ENCODE measurements at places on chromosomes 5 and 9. TPM values are rescaled to one million over a fixed set of nuclear protein-coding genes. Genes with fewer than 3 reads are reported as not detected.

- no peak for DNase-seq
- H3K27me3 ChIP-seq: no peaks in the 10 kb centered on the region
- H3K36me3 ChIP-seq: peaks cover 32% of the 10 kb centered on the region
- no peak overlapping the region for H3K4me3 ChIP-seq
Measured at GRCh38 chr9:33311953-33312352, 21.6 kb downstream of the NFX1 start.

DNA sequence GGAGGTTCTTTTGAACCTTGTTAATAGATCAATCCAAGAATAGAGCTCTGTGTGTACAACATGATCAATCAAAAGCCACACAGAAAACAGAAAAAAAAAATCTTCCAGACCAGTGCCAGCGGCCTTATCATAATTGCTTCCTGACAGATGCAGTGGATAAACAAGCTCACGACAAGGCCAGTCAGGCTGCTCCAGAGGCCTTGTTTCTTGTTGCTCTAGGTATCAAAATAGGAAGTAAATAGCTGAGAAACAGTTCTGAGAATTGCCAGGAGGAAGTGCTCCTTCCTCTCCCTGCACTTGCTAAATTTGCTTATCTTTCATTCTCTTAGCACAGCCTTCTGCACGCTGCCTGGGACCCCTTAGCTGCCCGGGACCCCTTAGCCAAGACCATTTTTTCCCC, 199.0 kb upstream of the TARS1 start:
- no peak overlapping the region for H3K4me3 ChIP-seq
- H3K27me3 ChIP-seq: no peaks in the 10 kb centered on the region
- H3K4me1 ChIP-seq: peaks cover 18% of the 10 kb centered on the region
- DNase-seq: no peak
- no peaks in the 10 kb centered on the region for H3K36me3 ChIP-seq

DNA sequence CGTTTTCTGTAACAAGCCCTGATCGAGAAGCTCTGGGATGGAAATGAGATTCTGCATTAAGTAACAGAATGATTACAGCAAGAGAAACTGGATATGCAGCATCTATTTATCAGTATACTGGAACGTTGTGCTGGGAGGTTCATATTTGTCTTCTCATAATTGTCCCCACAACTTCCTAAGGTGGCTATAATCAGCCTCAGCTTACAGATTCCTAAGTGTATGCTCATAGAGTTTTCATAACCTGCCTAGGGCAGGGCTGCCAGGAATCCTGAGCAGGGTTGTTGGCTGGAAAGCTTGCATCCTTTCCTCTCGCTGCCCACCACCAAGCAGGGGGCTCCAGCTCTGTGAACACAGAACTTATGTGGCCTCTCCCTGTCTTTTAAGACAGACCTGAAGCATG, 70.2 kb downstream of the FNBP1 start:
- peaks cover 10% of the 10 kb centered on the region for H3K36me3 ChIP-seq
- DNase-seq: no peak
- H3K4me3 ChIP-seq: no peak overlapping the region
- H3K4me1 ChIP-seq: peaks cover 7% of the 10 kb centered on the region
- H3K27ac ChIP-seq: no peak overlapping the region

DNA sequence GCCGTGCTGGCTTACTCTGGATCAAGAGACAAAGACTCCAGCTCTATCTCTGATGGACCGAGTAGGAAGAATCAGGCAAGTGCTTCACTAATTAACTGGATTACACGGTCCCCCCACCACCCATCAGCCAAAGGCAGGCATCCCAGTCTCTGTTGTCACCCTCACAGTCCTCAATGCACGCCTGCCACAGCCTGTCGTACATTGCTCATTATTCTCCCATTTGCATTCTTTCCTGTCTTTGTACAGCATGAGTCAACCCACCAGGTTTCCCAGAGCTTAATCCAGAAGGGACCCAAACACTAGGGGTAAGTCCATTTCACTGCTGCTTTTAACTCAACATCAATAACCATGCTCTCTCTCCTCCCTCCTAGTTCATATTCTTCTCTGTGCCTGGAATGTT, 44.4 kb downstream of the PCA3 start:
- no peak overlapping the region for H3K27ac ChIP-seq
- no peaks in the 10 kb centered on the region for H3K36me3 ChIP-seq
- peaks cover 36% of the 10 kb centered on the region for H3K27me3 ChIP-seq
- peaks cover 9% of the 10 kb centered on the region for H3K4me1 ChIP-seq

- peaks cover 84% of the 10 kb centered on the region for H3K27me3 ChIP-seq
- no peak overlapping the region for H3K27ac ChIP-seq
- DNase-seq: no peak
- peaks cover 5% of the 10 kb centered on the region for H3K4me1 ChIP-seq
- no peaks in the 10 kb centered on the region for H3K36me3 ChIP-seq
- H3K4me3 ChIP-seq: no peak overlapping the region
Measured at GRCh38 chr9:130660683-130661450, 3.5 kb upstream of the PRDM12 start.

DNA sequence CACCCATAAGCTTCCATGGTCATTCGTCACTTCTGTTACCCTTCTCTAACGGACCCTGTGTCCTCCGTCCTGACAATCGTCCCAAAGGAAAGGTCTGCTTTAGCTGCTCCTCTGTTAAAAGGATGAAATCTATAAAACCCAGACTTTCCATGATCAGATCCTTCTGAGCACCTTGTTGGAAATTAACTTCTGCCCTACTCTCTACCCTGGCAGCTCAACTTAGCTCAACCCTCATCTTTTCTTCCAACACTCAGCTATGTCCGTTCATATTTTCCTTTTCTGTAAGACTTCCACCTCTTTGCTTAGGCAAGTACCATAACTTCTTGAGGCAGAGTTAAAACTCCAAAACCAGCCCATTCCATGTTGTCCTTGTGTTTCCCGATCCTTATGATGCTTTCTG, 205.4 kb downstream of the SPATA31A6 start:
- H3K36me3 ChIP-seq: no peaks in the 10 kb centered on the region
- no peak overlapping the region for H3K27ac ChIP-seq
- no peaks in the 10 kb centered on the region for H3K4me1 ChIP-seq
- H3K4me3 ChIP-seq: no peak overlapping the region
- H3K27me3 ChIP-seq: no peaks in the 10 kb centered on the region

DNA sequence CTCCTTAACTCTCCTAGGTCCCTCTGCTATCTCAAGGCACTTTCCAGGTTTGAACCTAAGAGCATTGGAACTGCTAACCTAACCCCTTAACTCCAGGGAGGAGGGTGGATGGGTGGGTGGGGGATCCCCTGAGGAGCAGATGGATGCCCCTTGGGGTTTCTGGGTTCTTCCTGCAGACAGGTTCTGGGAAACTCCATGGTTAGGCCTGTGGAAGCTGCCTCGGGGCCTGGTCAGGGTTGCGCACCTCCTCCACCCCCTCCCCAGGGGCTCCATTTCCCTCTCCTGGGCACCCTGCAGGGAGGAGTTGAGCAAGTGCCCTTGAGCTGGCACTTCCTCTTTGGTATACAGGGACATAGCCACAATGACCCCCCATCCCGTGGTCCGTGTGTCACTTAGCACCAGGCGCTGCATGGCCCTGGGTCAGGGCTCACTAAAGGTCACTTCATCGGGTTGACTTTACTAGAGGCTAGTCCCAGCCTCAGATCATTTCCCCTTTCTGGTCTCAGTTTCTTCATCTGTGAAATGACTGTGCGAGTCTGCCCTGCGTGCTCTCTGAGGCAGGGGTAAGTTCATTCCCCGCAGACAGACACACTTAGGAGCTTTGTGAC, 16.0 kb downstream of the CXXC5 start:
- no peak overlapping the region for H3K4me3 ChIP-seq
- no peaks in the 10 kb centered on the region for H3K27me3 ChIP-seq
- peaks cover 31% of the 10 kb centered on the region for H3K4me1 ChIP-seq
- H3K27ac ChIP-seq: no peak overlapping the region
- no peak for DNase-seq

GRCh38 chr5:107063511-107063910, 607.2 kb downstream of the EFNA5 start:
- no peaks in the 10 kb centered on the region for H3K27me3 ChIP-seq
- H3K4me3 ChIP-seq: no peak overlapping the region
- H3K27ac ChIP-seq: no peak overlapping the region
- H3K4me1 ChIP-seq: peaks cover 7% of the 10 kb centered on the region

DNA sequence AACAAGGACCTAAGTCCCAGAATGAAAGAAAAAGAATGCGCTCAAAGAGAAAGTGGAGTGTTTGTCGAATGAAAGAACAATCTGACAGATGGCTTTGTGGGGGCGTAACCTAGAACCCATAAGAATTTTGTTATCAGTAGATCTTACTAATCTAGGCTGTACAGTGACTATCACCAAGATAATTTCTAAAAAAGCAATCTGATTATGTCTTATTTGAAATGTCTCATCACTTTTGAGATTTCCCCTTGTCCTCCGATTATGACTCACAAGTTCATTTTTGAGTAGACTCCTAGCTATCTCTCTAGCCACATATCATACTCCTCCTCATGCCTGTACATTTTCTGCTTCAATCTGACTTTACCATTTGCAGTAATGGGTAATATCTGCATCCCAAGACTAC, 135.6 kb upstream of the SMARCA2 start:
- H3K36me3 ChIP-seq: no peaks in the 10 kb centered on the region
- H3K27me3 ChIP-seq: no peaks in the 10 kb centered on the region
- DNase-seq: no peak
- H3K27ac ChIP-seq: no peak overlapping the region
- H3K4me1 ChIP-seq: no peaks in the 10 kb centered on the region
- no peak overlapping the region for H3K4me3 ChIP-seq

DNA sequence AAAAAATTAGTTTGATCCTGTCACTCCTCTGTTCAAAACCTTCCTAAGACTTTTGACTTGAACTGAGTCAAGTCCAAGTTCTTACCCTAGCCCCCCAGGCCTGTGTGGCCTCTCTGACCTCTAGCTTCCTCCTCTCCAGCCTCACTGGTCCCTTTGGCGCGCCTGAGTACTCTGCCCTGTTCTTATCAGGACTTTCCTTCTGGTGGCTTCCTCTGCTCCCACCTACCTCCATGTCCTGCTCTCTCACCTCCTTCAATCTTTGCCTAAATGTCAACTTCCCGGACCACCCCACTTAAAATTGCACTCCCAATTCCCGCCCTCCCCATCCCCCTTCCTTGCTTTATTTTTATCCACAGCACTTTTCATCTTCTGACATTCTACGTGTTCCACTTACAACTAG, 526.1 kb upstream of the KLF4 start:
- no peak for DNase-seq
- no peaks in the 10 kb centered on the region for H3K4me1 ChIP-seq
- no peak overlapping the region for H3K27ac ChIP-seq
- no peaks in the 10 kb centered on the region for H3K27me3 ChIP-seq
- H3K36me3 ChIP-seq: no peaks in the 10 kb centered on the region

GRCh38 chr5:11355491-11355890, 548.8 kb downstream of the CTNND2 start:
- no peak overlapping the region for H3K27ac ChIP-seq
- H3K4me1 ChIP-seq: no peaks in the 10 kb centered on the region
- peaks cover 13% of the 10 kb centered on the region for H3K36me3 ChIP-seq
- no peak overlapping the region for H3K4me3 ChIP-seq
- no peak for DNase-seq

- H3K4me1 ChIP-seq: peaks cover 26% of the 10 kb centered on the region
- no peak for DNase-seq
- H3K27ac ChIP-seq: peak overlapping the region; percentile 88
- H3K36me3 ChIP-seq: peaks cover 9% of the 10 kb centered on the region
- H3K4me3 ChIP-seq: peak overlapping the region; percentile 74
Measured at GRCh38 chr5:150783422-150783928, 4.9 kb downstream of the SMIM3 start.

GRCh38 chr9:134325813-134326723, at the start of gene RXRA:
TSS of gene RXRA (plus strand) at chr9:134326455. CDS start at chr9:134326632, 177 bp downstream.
- no peaks in the 10 kb centered on the region for H3K27me3 ChIP-seq
- H3K27ac ChIP-seq: peak within 1 kb of the TSS; percentile 88
- DNase-seq: peak; percentile 91

GRCh38 chr5:150107909-150108447, 21.6 kb upstream of the CSF1R start:
- DNase-seq: no peak
- H3K4me1 ChIP-seq: peaks cover 51% of the 10 kb centered on the region
- H3K27ac ChIP-seq: peak overlapping the region; percentile 73

DNA sequence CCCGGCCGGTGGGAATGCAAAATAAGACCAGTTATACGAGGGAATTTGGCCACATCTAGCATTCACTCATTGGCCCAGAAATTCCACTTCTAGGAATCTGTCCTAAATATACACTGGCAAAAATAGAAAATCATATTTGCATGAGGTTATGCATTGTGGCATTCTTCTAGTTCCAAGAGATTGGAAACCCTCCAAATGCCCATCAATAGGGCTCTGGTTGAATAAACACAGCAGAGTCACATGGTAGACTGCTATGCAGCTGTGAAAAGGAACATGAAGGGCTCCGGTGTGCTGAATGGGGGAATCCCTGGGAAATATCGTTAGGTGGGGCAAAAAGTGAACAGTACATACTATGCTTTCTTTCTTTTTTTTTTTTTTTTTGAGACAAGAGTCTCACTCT, 36.8 kb downstream of the PTGES start:
- no peak overlapping the region for H3K27ac ChIP-seq
- peaks cover 7% of the 10 kb centered on the region for H3K27me3 ChIP-seq
- peaks cover 27% of the 10 kb centered on the region for H3K4me1 ChIP-seq
- H3K4me3 ChIP-seq: no peak overlapping the region
- DNase-seq: no peak

- DNase-seq: no peak
- peak overlapping the region; percentile 55 for H3K4me3 ChIP-seq
- H3K27me3 ChIP-seq: peaks cover 17% of the 10 kb centered on the region
Measured at GRCh38 chr5:171450423-171451331, 31.2 kb downstream of the FGF18 start.

- H3K27ac ChIP-seq: no peak overlapping the region
- no peaks in the 10 kb centered on the region for H3K36me3 ChIP-seq
- H3K4me3 ChIP-seq: no peak overlapping the region
- peaks cover 5% of the 10 kb centered on the region for H3K27me3 ChIP-seq
Measured at GRCh38 chr5:172554562-172554961, 86.5 kb upstream of the NEURL1B start.

DNA sequence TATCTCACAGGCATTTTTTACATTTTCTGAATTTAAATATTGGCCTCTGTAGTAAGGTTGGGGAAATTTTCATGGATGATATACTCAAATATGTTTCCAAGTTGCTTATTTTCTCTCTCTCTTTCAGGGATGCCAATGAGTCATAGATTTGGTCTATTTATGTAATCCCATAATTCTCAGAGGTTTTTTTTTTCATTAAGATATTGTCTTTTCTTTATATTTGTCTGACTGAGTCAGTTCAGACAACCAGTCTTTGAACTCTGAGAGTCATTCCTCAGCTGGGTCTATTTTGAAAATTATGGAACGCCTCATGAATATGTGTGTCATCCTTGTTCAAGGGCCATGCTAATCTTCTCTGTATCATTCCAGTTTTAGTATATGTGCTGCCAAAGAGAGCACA, 223.2 kb downstream of the PCSK1 start:
- no peaks in the 10 kb centered on the region for H3K27me3 ChIP-seq
- no peaks in the 10 kb centered on the region for H3K4me1 ChIP-seq
- no peak for DNase-seq
- no peak overlapping the region for H3K4me3 ChIP-seq
- no peak overlapping the region for H3K27ac ChIP-seq

The LURAP1L gene
- 8.7 TPM for total RNA-seq

The DMRT2 gene
- total RNA-seq: 18.8 TPM

The SPAAR gene
- not detected for total RNA-seq

The FST gene
- 7.6 TPM for total RNA-seq

The PAEP gene
- not detected for total RNA-seq

The FRMPD1 gene
- total RNA-seq: 0.36 TPM

The GLDC gene
- total RNA-seq: 11.8 TPM

The SPATA31D4 gene
- total RNA-seq: not detected

The PCA3 gene
- 0.33 TPM for total RNA-seq

The NIM1K gene
- total RNA-seq: 0.43 TPM

The PPP2R2B gene
- total RNA-seq: 18.4 TPM

The PCDHB12 gene
- total RNA-seq: 2.3 TPM

Measured in type B pancreatic cell (in vitro differentiated cells).